ENCODE measurements at places on chromosomes 4 and X. TPM values are rescaled to one million over a fixed set of nuclear protein-coding genes. Genes with fewer than 3 reads are reported as not detected.

DNA sequence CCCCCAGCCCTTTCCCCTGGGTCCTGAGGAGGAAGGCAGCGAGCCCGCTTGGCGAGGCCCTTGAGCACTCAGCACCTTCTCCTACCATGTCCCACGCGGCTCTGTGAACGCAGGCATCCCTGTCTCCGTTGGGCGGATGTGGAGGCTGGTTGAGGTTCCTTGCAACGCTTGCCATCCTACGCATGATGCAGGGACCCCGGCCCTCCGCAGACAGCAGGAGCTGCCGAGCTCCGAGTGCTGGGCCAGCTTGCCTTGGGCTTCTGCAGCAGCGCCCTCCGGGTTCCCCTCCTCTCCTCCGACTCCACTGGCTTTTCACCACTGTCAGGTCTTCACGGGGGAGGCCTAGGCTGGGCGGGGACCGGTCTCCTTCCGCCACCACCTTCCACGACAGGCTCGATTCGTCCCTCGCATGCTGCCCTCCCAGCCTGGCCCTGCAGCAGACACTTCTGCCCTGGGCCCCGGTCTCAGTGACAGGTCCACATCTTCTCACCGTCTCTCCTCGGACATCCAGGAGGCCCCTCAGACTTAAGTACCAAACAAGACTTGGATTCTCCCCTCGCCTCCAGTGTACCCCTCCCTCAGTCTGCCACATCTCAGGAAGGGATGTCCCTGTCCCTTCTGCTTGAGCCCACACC is 67.6 kb upstream of the HGFAC start:
- DNase-seq, result no peak
- H3K27me3 ChIP-seq, result peaks cover 25% of the 10 kb centered on the region
- H3K4me3 ChIP-seq, result no peak overlapping the region
- peaks cover 36% of the 10 kb centered on the region for H3K4me1 ChIP-seq

GRCh38 chr4:156019246-156019645 is 65.6 kb upstream of the CTSO start:
- H3K4me1 ChIP-seq, result peaks cover 64% of the 10 kb centered on the region
- peak overlapping the region; percentile 31 for H3K4me3 ChIP-seq
- H3K27ac ChIP-seq, result peak overlapping the region; percentile 82
- H3K27me3 ChIP-seq, result no peaks in the 10 kb centered on the region
- no peak for DNase-seq
- H3K36me3 ChIP-seq, result no peaks in the 10 kb centered on the region

HMX1 gene
- 10.0 TPM for total RNA-seq

PRAF2 gene
- 15.0 TPM for total RNA-seq

CHRDL1 gene
- 11.1 TPM for total RNA-seq

STPG2 gene
- total RNA-seq, result 0.18 TPM

DNA sequence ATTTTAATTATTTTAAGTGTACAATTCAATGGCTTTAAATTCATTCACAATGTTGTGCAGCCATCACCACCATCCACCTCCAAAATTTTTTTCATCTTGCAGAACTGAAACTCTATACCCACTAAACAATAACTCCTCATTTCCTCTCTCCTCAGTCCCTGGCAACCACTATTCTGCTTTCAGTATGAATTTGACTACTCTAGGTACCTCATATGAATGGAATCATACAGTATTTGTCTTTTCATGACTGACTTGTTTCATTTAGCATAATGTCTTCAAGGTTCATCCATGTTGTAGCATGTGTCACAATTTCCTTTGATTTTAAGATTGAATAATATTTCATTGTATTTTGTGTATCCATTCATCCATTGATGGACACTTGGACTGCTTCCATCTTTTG is 46.9 kb downstream of the KIF4A start:
- no peak for DNase-seq
- no peak overlapping the region for H3K4me3 ChIP-seq
- H3K27me3 ChIP-seq, result no peaks in the 10 kb centered on the region
- H3K36me3 ChIP-seq, result peaks cover 25% of the 10 kb centered on the region

DNA sequence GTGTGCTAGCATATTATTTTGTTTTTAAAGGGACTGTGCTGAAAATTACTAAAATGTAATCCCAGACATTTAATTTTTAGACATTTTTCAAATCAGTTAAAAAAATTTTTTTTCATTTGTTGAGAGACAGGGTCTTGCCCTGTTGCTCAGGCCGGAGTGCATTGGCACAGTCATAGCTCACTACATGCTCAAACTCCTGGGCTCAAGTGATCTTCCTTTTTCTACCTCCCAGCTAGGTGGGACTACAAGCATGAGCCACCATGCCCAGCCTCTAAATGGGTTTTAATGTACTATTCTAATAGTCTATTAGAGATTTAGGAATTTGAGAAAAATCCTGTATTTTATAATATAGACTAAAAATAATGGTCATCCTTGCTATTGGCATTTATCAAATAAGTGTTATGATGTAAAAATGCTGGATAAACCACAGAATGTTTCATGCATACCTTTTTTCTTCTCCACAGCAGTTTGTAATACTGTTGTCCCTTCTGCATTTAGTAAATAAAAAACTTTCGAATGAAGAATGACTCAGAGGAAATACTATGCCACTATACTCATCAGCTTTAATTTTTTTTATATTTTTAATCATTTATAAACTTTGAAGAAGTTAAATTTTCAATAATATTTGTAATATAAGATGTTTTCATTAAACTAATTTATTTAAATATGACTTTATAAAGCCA is 29.9 kb downstream of the CPEB2 start:
- H3K27ac ChIP-seq, result no peak overlapping the region
- no peaks in the 10 kb centered on the region for H3K27me3 ChIP-seq
- no peak overlapping the region for H3K4me3 ChIP-seq
- peaks cover 22% of the 10 kb centered on the region for H3K36me3 ChIP-seq
- H3K4me1 ChIP-seq, result peaks cover 7% of the 10 kb centered on the region
- no peak for DNase-seq

GRCh38 chr4:158496030-158496741 is 25.5 kb upstream of the RXFP1 start:
- H3K4me3 ChIP-seq, result no peak overlapping the region
- H3K27ac ChIP-seq, result no peak overlapping the region
- peak; percentile 85 for DNase-seq
- no peaks in the 10 kb centered on the region for H3K27me3 ChIP-seq

DNA sequence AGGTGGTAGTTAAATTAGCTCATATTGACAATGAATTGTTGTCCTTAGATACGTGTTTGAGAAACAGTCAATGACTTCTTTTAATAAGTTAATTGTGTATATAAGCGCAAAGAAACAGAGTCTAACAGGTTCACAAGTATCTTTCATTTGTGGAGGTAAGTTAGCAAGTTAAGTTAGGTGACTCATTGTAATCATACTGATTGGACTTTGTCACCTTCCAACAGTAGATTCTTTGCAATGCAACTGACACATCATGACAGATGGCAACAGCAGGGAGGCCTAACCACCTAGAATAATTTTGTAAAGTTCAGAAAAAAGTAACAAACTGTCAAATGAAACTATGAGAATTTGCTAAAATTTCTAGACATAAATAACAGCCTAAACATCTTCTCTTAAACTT is 207.6 kb upstream of the PITX2 start:
- no peak overlapping the region for H3K27ac ChIP-seq
- no peaks in the 10 kb centered on the region for H3K36me3 ChIP-seq
- H3K27me3 ChIP-seq, result no peaks in the 10 kb centered on the region
- DNase-seq, result no peak
- H3K4me1 ChIP-seq, result no peaks in the 10 kb centered on the region
- no peak overlapping the region for H3K4me3 ChIP-seq

GRCh38 chr4:168648929-168649328 is 152.1 kb downstream of the PALLD start:
- H3K27me3 ChIP-seq, result no peaks in the 10 kb centered on the region
- H3K4me3 ChIP-seq, result no peak overlapping the region
- H3K36me3 ChIP-seq, result no peaks in the 10 kb centered on the region
- peaks cover 40% of the 10 kb centered on the region for H3K4me1 ChIP-seq
- H3K27ac ChIP-seq, result no peak overlapping the region

RNF175 gene
- 5.4 TPM for total RNA-seq

BEX4 gene
- 67.9 TPM for total RNA-seq

GRCh38 chr4:75698162-75698962 is 25.2 kb upstream of the G3BP2 start:
- peak overlapping the region; percentile 80 for H3K27ac ChIP-seq
- peaks cover 13% of the 10 kb centered on the region for H3K36me3 ChIP-seq
- no peak for DNase-seq
- H3K4me3 ChIP-seq, result no peak overlapping the region
- H3K27me3 ChIP-seq, result no peaks in the 10 kb centered on the region

- no peaks in the 10 kb centered on the region for H3K4me1 ChIP-seq
- 0 out of 2 replicates have a peak, but pooled peaks cover 3% of the 10 kb centered on the region for H3K27me3 ChIP-seq
- no peak overlapping the region for H3K4me3 ChIP-seq
- no peak overlapping the region for H3K27ac ChIP-seq
Observed at GRCh38 chrX:73831500-73831899, 268.5 kb downstream of the CHIC1 start.

SPATA18 gene
- total RNA-seq, result 6.6 TPM

DNA sequence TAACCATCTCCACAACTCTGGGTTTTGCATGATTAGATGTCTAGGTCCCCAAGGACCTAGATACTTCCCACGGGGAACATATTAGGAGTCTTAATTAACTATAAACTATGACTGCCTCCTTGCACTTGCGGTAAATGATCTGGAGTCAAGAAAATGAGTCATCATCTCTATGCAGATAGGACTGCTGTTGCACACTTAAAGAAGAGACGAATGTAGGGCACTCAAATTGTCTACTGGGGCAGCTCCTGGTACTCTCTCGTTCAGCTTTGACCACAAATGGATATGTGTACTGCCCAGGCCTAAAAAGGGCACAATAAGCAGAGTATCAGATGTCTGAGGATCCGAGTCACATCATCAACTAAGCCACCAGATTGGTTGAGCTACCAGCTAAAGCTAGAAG is 1783.4 kb upstream of the AGA start:
- H3K4me1 ChIP-seq, result peaks cover 2% of the 10 kb centered on the region
- H3K27ac ChIP-seq, result no peak overlapping the region
- no peaks in the 10 kb centered on the region for H3K27me3 ChIP-seq
- no peak for DNase-seq
- peaks cover 30% of the 10 kb centered on the region for H3K36me3 ChIP-seq

DNA sequence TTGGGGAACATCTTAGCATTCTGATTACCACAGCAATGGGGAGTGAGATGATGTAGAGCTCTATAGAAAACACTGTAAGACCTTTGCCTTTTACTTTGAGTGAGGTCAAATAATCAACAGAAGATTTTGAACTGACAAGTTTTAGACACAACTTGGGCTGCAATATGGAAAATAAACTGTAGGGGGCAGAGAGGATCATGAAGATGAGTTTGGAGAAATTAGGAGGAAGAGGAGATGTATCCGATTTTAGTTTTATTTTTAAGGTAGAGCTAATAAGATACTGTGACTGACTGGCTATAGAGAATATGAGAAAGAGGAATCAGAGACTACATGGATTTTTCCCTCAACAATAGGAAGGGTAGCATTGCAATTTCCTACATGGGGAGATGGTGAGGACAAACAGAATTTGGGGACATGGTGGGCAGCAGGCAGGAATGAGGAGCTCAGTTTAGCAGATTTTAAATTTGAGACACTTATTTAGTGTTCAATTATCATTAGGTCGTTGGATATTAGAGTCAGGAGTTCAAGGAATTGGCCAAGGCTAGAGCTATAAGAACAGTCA is 563.1 kb downstream of the INPP4B start:
- no peaks in the 10 kb centered on the region for H3K27me3 ChIP-seq
- no peaks in the 10 kb centered on the region for H3K4me1 ChIP-seq
- H3K27ac ChIP-seq, result no peak overlapping the region
- DNase-seq, result no peak
- no peaks in the 10 kb centered on the region for H3K36me3 ChIP-seq

DNA sequence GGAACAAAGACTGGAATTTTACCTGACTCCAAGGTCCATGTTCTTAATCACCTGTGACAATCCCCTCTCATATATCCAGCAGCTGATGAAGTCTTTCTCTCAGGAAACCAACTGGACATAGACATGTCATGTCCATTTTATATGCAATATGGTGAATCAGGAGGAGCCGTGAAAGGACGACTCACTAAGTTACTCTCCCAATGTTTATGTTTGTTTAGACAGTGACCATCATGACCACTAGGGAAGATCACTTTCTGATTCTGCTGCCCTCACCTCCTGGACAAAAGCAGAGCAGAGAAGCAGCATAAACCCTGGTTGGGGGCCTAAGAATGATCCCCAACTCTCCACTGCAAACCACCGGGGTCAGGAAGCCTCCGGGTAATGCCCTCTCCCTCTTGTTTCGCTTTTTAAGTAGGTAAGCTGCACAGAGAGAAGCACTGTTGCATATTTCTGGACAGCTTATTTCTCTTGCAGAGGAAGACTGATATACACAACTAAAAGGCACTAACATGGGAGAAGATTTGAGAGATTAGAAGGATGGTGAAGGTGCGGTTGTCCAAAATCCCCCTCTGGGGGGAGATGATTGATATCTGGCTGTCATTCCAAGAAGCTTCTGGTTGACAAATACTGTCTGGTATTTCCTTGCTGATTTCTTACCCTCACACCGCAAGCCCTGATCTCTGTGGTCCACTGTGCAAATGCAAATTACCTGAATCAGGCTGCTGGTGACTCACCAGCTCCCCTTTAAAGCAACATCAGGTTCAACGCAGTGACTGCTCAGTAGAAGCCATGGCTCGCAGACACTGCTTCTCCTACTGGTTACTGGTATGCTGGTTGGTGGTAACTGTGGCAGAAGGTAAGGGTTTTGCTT is at the start of gene ODAPH:
Gene ODAPH (plus strand): TSS at position 773 of the 871 bp plus-strand sequence. CDS start 17 bp downstream, at position 790.
- no peak within 1 kb of the TSS for H3K27ac ChIP-seq
- H3K4me3 ChIP-seq, result no peak within 1 kb of the TSS
- no peaks in the 10 kb centered on the region for H3K36me3 ChIP-seq
- no peaks in the 10 kb centered on the region for H3K4me1 ChIP-seq
- DNase-seq, result no peak
- H3K27me3 ChIP-seq, result no peaks in the 10 kb centered on the region

ADH1A gene
- total RNA-seq, result not detected

GRCh38 chr4:1577822-1578217 is 106.3 kb downstream of the FAM53A start:
- H3K36me3 ChIP-seq, result no peaks in the 10 kb centered on the region
- peak overlapping the region; percentile 60 for H3K4me3 ChIP-seq
- no peak overlapping the region for H3K27ac ChIP-seq
- no peak for DNase-seq

TMPRSS11F gene
- total RNA-seq, result not detected

- H3K4me3 ChIP-seq, result no peak overlapping the region
- no peaks in the 10 kb centered on the region for H3K27me3 ChIP-seq
- peaks cover 1% of the 10 kb centered on the region for H3K36me3 ChIP-seq
- H3K27ac ChIP-seq, result no peak overlapping the region
Observed at GRCh38 chrX:34809096-34809495, 133.5 kb upstream of the FAM47B start.

RS1 gene
- not detected for total RNA-seq

GRCh38 chrX:41303013-41303412 is 30.9 kb upstream of the DDX3X start:
- H3K27ac ChIP-seq, result no peak overlapping the region
- no peak for DNase-seq
- no peaks in the 10 kb centered on the region for H3K27me3 ChIP-seq
- peaks cover 27% of the 10 kb centered on the region for H3K4me1 ChIP-seq
- no peak overlapping the region for H3K4me3 ChIP-seq

SUPT20HL2 gene
- total RNA-seq, result not detected

- no peaks in the 10 kb centered on the region for H3K27me3 ChIP-seq
- no peak overlapping the region for H3K4me3 ChIP-seq
- H3K27ac ChIP-seq, result no peak overlapping the region
Observed at GRCh38 chr4:113555868-113556267, 205.7 kb downstream of the CAMK2D start.

All from WTC11 (cell line).